ENCODE measurements at places on chromosomes 5 and 9.
A peak's percentile ranks its signal among the peaks of the same experiment; 100 is the strongest.

GRCh38 chr5:174532455-174533453 lies 191.6 kb upstream of the MSX2 start:
- DNase-seq: no peak

- no peak for DNase-seq
Observed at GRCh38 chr5:114266374-114266773, 95.5 kb upstream of the KCNN2 start.

DNA sequence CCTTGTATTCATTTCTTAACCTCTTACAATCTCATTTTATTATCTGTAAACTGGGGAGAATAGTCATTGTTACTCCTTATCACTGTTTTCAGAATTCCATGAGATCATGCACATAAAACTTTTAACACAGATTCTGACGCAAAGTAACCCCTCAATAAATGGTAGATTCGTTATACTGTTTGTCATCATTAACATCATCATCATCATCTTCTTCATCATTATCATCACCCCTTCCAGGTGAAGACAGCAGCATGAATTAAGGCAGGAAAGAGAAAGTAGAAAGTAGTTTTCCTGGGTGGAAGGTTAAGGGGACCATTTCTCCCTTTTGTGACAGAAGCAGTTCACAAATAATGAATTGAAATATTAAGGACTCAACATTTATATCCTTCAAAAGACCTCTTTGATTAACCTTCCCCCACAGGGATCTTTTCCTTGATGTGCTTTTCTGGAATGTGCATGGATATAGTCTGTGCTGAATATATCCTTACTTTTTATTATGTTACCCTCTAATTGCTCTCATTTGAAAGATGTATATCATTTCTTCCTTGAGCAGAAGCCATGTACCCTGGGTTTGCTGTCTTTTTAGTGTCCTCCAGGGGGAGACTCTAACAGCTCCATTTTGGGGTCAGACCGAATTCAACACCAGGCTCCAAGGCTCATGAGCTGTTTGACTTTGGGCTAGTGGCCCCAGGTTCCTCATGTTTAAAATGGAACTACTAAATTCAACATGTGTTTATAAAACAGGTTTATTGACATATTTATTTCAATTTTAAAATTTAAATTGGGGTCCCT lies 1029.9 kb upstream of the WWC1 start:
- DNase-seq: no peak

DNA sequence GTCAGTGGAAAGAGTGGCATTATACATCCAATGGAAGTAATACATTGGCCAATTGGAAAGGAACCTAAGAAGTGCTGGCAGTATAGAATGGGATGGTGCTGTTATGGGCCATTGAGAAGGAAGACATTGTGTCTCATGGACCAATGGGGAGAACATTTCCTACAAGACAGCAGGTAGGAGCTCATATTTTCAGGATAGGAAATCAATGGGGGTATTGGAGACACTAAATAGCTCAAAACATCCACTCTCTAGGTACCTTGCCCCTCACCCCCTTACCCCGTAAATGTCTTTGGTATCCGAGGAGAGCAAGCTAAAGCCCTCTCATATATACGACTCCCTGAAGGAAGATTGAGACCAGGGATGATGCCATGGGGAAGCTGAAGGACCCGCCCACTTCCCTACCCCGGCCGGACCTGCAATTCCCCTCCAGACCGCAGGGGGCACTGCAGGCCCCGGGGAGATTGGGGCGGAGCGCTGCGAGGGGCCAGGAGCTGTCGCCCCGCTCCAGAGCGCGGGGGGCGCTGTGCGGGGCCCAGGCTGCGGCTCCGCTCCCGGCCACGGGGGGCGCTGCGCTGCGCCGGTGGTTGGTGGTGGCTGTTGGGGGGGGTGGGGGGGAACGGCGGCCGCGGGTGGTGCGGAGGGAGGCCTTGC lies at the start of gene KDM3B:
TSS of gene KDM3B (plus strand) at position 615 of the 651 bp plus-strand sequence. CDS start 111 bp downstream, outside the sequence.
- DNase-seq: peak; percentile 73

- no peak for DNase-seq
Observed at GRCh38 chr5:179912951-179913350, 5.3 kb upstream of the TBC1D9B start.

- DNase-seq: no peak
Observed at GRCh38 chr5:159844267-159845121, 71.8 kb upstream of the ADRA1B start.

All from NCI-H2081 (cell line).